NCI-H2081 treated with DMSO at 0.1 percent for 48 hours (cell line): ENCODE measurements at places on chromosomes 5 and 9.

GRCh38 chr5:43019291-43019613 lies 20.9 kb downstream of the ANXA2R start:
- no peak for DNase-seq

GRCh38 chr5:88713818-88714217 lies 169.2 kb downstream of the MEF2C start:
- no peak for DNase-seq

DNA sequence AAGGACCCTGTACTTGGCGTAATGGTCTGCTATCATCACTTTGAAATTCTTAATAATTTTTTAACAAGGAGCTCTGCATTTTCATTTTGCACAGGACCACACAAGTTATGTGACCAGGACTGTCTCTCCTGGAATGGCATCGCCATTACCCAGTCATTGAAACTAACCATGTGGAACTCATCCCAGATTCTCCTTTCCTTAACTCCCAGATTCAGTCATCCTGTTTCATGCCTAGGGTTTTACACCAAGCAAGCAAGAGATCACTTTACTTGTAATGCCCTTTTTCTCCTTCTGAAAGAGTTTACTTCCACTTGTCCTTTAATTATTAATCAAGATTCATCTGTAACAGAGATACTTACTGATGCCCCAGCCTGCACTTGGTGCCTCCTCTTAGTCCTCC lies 12.0 kb downstream of the FRMD3 start:
- DNase-seq = no peak

GRCh38 chr5:136802383-136802782 lies 437.0 kb upstream of the TRPC7 start:
- DNase-seq = no peak

GRCh38 chr5:163079618-163080017 lies 357.8 kb upstream of the CCNG1 start:
- DNase-seq = no peak

DNA sequence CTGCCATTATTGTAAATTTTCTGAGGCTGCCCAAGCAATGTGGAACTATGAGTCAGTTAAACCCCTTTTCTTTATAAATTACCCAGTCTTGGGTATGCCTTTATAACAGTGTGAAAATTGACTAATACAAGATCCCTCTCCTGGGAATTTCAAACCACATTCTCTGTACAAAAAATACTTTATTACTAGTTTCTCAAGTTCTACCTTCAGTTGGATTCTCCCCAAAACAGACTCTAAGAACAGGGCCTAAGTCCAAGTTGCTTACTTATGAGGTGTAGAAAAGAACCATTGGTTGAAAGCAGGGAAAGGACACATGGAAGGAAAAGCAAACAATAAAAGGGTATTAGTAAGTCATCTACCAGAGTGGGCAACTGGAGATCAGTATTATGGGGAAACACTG lies 343.2 kb downstream of the TMEM232 start:
- DNase-seq = no peak

GRCh38 chr5:81070571-81071255 lies 110.5 kb downstream of the RASGRF2 start:
- DNase-seq = no peak

GRCh38 chr9:137396634-137397367 lies 26.2 kb downstream of the EXD3 start:
- DNase-seq = no peak

DNA sequence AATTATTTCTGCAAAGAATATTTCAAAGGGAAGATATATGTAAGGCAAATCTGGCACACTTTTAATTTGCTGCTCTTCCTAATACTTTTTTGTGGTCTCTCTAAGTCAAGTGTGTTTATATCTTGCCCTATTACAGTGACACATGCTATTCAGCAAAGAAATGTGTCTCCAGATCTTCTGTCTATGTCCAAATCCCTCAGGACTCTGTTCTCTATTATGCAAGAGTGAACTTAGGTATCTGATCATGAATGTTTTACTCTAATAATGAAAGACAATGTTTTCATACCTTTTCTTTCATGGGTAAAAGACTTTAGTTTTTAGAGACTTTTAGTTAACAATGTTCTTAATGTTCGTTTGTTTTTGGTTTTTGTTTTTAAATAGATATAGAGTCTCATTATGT lies 255.4 kb upstream of the DAB2 start:
- no peak for DNase-seq

DNA sequence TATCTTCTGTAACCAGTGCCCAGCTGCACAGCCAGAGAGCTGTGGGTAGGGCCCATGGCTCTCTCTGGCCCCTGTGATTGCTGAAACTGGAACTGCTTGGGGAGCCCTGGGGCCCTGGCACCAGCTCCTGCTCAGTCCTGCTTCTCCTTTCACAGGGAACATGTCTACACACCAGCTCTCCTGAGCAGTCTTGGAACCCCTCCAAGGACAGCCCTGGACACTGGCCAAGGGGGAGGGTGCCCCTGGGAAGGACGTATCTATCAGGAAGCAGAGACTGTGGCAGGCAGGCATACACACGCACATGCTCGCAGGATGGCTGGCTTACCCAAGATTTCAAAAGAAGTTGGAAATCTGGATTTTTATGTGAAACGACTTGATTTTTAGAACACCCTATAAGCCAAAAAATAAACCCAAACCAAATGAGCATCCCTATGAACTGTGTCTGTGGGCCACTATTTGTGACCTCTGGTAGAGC lies 8.8 kb upstream of the TRAF1 start:
- peak; percentile 85 for DNase-seq

DNA sequence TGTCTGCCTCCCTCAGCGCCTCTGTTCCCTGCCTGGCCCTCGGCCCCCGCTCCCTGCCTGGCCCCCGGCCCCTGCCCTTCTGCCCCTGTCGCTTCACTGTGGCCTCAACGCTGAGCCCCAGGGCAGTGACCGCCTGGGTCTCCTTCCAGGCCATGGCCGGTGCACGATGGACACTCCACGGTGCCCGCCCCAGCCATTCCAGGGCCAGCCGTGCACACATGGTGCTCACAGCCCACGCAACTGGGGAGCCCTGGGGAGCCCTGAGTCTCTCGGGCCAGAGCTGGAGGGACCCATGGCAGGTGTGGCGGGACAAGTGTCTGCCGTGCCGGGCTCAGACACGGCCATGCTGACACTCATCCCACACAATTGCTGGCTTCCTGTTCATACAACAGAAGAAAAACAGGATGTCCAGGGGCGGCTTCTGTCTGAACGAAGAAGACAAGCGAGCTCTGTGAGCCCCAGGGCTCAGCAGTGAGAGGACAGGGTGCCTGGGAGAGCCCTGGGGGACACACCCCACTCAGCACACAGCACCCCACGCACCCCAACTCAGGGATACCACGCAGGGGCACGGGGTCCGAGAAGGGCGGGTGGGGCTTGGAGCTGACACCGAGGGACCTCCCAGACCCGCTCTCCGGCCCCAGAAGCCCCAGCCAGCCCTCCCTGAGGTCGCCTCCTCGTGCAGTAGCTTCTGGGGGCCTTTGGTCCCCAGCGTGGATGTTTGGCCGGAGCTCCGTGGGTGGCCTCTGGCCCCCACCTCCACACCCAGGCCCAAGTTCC lies 35.7 kb downstream of the EXD3 start:
- DNase-seq = no peak

GRCh38 chr5:60887746-60888145 lies 43.7 kb upstream of the ELOVL7 start:
- DNase-seq = no peak

- no peak for DNase-seq
Observed at GRCh38 chr5:175847503-175847902, 23.9 kb upstream of the CPLX2 start.

DNA sequence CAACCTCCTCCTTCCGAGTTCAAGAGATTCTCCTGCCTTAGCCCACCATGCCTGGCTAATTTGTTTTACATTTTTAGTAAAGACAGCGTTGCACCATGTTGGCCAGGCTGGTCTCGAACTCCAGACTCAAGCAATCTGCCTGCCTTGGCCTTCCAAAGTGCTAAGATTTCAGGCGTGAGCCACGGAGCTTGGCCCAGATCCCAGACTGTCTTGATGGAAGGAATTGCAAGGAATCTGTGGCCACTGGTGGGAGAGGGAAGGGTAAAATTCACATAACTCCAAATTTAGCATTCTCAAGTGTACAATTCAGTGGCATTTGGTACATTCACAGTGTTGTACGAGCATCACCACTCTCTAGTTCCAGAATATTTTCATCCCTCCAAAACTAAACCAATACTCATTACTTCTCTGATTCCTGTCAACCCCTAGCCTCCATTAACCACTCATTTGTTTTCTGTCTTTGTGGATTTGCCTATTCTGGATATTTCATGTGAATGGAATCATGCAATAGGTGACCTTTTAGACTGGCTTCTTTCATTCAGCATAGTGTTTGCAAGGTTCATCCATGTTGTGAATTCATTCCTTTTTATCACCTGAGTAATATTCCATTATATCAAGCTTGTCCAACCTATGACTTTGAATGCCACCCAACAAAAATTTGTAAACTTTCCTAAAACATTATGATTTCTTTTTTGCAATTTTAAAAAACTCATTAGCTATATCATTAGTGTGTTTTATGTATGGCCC lies 8.9 kb upstream of the MYO10 start:
- no peak for DNase-seq
